ENCODE measurements at places on chromosomes 11 and 22.

DNA sequence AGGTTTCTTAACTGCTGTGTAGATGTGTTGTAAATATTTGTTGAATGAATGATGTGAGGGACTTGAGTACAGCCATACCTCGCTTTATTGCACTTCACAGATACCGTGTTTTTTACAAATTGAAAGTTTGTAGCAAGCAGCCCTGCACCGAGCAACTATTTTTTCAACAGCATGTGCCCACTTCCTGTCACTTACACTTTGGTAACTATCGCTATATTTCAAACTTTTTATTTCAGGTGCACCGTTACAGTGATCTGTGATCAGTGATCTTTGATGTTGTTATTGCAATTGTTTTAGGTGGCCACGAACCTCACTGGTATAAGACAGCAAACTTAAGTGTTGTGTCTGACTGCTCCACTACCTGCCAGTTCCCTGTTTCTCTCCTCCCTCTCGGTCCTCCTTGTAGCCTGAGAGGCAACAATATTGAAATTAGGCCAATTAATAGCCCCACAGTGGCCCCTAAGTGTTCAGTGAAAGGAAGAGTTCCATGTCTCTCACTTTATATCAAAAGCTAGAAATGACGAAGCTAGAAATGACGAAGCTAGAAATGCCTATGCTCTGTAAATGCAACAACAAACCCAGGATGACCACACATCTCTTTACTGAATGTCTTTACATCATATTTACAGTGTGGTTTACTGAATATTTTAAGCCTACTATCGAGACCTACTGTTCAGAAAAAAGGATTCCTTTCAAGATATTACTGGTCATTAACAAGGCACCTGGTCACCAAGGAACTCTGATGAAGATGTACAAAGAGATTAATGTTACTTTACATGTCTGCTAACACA is 1.0 kb downstream of the SFI1 start:
- no peak for DNase-seq

DNA sequence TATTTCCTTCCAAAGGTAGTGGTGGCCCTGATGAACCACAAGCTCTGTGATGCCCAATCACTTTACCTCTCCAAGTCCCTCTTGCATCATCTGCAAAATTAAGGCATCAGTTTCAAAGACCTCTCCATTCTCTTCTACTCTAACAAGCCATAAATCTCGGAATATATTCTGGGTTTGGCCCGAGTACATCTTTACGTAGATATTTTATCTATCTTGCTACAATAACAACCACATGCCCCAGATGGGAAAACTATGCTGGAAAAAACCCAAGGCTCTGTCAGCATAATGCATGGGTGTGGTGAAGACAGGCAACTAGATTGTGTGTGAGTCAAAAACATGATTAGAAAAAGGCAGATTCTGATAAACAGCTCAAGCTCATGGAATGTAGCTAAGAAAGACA is 228.2 kb upstream of the BLID start:
- peak; percentile 88 for DNase-seq

DNA sequence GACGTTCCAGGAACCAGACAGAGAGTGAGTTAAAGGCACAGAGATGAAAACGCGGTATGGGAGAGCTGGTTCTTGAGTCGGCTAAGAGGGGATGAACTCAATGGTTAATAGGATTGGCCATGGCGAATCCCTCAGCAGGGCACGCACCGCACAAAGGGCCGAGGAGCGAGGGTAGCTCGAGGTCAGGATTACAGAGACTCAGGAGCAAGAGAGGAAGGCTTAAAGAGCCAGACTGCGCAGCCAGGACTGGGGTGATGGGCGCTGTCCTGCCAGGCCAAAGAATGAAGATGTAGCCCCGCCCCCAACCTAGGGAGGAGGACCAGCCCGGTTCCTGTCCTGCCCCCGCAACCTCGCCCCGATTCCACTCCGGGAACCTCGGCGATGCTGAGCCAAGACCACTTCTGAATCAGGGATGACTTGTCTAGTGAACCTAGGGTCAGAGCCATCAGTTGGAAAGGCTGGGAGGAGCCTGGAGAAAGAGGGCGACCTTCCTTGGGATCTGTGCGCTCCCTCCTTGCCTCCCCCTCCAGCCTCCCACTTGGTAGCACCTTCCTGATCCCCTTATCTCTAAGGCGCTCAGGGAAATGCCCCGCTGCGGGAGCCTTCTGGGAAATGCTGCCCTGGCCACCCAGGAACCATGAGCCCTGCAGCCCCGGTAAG is at the start of gene PLEKHB1:
Gene PLEKHB1 (plus strand): TSS at position 610 of the 660 bp plus-strand sequence. CDS start 28 bp downstream, at position 638.
- no peak for DNase-seq

DNA sequence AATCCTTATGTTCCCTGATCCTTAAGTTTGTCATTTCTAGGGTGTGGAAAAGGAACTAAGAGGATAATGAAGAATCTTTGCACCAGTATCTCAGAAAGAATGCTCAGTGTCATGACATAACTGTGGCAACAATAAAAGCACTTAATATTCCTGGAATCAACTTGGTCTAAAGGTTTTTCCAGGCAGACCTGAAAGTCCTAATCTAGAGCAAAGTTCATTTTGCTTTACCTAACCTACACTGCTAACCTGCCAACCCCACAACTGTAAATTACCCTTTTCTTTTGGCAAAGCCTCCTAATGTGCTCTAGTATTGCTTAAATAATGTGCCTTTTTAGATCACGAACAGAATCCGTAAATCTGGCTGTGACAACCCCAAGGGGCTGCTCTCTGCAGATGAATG is 82.5 kb downstream of the AMBRA1 start:
- no peak for DNase-seq

GRCh38 chr11:61775606-61776554 is 16.5 kb downstream of the TMEM258 start:
- no peak for DNase-seq

DNA sequence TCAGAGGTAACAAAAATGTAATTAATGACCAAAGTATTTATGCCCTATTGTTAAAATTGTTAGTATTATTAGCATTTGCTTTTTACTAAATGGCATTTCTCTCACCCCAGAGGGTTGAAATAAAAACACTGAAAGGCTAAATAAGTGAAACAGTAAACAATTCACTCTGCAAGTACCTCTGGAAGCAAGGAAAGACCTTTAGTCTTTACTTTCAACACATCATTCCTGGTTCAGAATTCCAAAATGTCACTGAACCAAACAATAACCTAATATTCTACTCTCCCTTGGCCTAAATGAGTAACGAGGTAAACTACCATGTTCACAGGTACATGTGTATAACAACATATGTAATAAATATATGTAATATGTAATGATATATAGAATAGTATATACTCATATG is 369.3 kb downstream of the TTC28 start:
- DNase-seq: no peak

DNA sequence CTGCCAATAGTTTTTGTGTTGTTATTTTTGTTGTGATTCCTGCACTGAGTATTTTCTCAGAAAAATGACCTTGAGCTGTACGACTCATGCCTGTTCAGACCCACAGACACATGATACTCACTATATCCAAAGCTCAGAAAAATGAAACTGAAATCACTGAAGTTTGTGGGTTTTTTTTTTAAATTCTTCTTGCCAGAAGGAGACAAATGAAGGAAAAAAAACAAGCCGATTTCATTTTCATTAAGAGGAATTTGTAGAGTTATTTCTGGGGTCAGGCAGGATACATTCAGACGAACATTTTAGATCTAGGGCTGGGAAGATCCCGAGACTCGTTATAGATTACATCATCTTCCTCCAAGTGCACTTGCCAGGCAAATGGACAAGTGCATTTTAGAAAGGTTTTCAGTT is 60.4 kb downstream of the BMAL1 start:
- peak; percentile 78 for DNase-seq

- no peak for DNase-seq
These were observed 83.7 kb downstream of the MYO7A start for GRCh38 chr11:77211594-77212251.

DNA sequence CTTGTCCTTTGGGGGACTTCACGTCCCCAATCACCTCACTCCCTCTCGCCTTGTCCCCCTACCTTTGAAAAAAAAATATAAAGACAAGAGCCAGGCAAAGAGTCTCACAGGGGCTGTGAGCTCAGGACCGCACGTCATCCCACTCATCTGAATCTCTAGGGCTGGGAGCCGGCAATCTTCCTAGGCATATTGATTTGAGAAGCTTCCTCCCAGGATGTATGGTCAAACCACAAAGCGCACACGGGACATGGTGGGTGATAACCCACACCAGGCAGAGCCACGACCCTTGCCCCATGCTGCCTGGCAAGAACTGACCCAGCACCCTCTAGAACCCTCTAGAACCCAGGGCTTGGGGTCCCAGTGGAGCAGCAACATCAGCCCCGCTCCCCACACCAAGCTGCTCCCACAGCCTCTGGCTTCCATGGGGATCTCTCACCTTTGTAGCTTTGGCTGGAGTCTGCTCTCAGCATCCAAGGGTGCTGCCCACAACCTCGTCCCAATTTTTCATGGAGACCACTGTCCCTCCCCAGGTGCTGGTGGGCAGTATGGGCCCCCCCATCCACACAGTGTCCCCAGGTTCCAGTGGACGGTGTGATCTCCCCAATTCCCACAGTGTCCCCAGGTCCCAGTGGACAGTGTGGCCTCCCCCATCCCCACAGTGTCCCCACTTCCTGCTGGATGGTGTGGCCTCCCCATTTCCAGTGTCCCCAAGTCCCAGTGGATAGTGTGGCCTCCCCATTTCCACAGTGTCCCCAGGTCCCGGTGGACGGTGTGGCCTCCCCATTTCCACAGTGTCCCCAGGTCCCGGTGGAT is 85.2 kb upstream of the FGF3 start:
- no peak for DNase-seq

Data from M059J (cell line).